ENCODE measurements at places on chromosomes 2 and 18.

DNA sequence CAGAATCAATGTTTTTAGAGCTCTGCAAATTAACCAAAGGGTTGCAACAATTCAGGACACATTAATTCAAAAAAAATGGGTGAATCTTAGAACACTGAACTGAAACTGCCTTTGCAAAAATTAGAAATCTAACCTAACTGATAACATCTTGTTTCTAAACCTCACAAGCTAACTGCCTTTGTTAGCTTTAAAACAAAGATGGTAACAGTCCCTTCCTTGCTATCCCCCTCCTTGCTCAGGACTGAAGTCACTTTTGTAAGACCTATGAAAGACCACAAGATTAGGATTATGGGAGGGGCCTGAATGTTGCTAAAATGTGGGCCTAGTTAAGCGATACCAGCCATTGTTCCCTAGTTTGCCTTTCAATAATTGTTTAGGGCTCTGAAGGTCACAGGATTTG is 44.9 kb upstream of the LONRF2 start:
- DNase-seq, result no peak

DNA sequence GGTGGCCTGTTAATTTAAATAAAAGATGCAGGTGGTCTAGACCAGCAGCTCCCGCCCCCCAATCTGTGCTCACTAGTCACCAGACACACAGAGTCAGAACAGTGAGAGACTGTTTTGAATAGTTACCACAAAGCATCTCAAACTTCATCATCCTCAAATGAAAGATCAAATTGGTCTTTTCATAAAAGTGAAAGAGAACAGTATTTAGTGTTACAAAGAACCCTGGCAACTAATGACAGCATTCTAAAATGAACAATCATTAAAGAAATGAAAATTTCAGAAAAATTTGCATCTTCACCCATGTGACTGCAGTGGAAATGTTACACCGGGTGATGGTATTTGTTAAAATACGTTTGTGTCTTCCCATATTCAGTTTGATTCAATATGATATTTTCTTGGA is 65.5 kb upstream of the PMAIP1 start:
- DNase-seq, result no peak

DNA sequence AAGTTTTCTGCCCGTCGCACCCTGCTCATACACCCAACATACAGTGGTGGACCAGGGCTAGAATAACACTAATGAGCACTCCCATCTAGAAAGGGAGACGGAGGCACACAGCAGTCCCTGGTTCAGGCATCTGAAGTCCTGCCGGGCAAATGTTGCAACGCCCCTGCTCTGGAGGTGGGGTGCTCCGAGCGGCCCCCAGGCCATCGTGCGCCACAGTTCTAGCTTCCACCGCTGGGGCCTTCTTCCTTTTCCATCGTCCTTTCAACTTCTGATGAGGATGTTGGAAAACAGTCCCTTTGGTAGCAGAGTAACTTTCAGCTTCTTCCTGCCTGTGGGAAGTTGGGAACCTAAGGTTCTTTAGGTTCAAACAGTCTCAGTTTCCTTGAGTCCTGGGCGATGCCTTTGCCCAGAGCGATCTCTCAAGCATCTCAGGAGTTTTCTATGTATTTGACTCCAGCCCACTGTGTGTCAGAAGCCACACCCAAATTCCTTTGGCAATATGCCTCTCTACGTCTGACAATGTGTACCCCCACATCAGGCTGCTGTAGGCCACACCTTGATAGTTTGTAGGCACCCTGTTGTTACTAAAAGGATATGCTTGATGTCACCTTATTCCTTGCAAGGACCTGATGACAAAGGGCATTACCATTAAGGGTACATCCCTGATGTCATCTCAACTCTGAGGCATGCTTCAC is 258.8 kb downstream of the GLI2 start:
- no peak for DNase-seq

GRCh38 chr2:55891671-55892094 is 31.9 kb downstream of the EFEMP1 start:
- no peak for DNase-seq

- DNase-seq, result no peak
Measured at GRCh38 chr2:108853421-108853820, 66.8 kb downstream of the CCDC138 start.
